ENCODE measurements at places on chromosomes 4 and X.

DNA sequence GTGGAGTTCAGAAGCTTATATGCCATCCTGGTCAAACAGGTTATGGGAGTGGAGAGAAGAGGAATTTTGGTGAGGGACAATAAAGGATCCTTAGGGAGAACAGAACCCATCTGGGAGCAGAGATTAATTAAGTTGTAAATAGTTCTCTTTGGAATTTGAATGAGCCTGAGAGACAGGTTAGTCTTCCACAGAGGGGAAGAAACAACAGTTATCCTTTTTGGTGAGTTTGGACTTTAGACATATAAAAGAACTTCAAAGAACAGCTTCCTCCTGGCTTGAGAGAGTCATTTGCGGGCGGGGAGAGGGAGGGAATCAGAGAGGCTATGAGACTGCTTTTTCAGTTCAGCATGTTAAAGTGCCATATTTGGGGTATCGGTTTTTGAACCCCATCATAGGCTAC lies 793.3 kb upstream of the MAGEB2 start:
- DNase-seq = no peak

GRCh38 chr4:187961171-187961570 lies 34.4 kb upstream of the ZFP42 start:
- no peak for DNase-seq

GRCh38 chr4:24382381-24382780 lies 202.0 kb downstream of the DHX15 start:
- DNase-seq = no peak

GRCh38 chr4:94537921-94538628 lies 86.3 kb downstream of the PDLIM5 start:
- DNase-seq = no peak

DNA sequence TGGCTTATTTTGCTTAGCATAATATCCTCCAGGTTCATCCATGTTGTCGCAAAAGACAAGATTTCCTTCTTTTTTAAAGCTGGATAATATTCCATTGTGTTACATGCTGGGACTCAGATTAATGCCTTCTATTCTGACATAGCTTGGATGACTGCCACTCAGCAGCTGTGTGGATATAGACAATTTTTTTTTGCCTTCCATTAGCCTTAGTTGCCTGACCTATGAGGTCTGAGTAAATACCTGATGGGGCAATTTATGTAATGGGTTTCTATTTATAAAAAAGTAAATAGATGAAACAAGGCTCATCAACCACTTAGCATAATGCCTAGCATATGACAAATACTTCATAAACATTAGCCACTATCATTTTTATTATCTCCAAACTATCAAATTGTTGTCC lies 515.4 kb downstream of the ZNF674 start:
- no peak for DNase-seq

GRCh38 chr4:102344520-102344953 lies 745 bp downstream of the SLC39A8 start:
- peak; percentile 28 for DNase-seq

DNA sequence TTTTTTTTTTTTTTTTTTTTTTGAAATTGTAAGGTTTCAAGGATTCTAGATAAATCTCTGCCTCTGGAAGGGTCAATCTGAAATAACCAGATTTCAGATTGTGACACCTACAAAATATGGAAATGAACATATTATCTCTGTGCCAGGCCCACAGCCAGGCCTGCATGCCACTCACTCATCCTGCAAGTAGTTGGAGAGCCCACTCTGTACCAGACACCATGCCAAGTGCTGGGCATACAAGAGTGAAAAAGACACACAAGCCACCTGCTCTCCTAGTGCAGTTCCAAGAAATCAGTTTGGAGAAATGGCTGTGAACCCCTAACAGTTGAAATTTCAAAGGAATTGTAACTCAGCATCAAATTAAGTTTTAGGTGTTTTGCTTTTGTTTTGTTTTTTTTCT lies 145.9 kb upstream of the NOCT start:
- no peak for DNase-seq

DNA sequence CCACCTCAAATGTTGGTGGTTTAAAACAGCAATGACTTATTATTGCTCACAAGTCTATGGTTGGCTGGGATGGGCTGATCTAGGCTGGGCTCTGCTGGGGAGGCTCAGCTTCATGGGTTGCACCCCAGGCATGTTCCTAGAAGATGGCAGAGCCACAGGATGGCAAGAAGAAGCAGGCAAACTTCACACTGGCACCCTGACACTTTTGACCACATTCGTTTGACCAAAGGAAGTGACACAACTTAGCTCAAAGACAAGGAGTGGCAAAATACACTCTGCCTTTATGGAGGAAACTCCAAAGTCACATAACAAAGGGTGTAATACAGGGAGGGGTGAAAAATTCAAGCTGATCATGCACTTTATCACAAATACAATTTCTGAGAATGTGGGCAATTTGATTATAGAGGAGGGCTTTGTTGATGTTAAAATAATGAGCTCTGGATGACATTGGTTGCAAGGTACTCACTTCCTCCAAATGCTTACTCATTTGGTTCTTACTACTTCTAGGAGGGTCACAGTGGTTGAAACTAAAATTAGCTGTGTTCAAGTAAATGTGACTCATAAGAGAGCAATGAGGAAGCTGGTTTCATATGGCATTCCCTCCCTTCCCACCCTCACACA lies 249.2 kb upstream of the RPS6KA3 start:
- peak; percentile 4 for DNase-seq

GRCh38 chr4:81378386-81378785 lies 93.3 kb downstream of the RASGEF1B start:
- no peak for DNase-seq

DNA sequence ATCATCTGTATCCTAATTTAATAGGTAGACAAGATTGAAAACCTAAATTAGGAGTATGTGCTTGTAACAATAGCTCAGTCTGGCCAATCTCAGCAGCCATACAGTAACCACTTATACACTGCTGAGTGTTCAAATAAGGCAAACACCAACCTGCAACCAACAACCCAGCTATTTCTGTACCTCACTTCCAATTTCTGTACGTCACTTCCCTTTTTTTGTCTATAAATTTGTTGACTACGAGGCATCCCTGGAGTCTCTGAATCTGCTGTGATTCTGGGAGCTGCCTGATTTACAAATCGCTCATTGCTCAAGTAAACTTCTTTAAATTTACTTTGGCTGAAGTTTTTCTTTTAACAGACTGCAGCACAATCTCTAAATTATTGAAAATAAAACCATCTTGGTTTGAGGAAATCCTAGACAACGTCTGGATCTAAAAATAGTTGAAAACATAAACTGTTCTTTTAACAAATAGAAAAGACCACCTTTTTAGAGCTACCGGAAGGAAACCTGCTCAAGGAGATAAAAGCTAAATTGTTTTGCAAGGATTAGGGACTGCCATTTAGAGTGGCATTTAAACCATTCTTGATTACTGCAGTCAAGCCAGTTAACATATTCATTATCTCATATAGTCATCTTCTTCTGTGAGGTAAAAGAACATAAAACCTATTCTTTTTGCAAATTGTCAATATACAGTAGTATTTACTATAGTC lies 778.1 kb downstream of the SH3BGRL start:
- DNase-seq = no peak

DNA sequence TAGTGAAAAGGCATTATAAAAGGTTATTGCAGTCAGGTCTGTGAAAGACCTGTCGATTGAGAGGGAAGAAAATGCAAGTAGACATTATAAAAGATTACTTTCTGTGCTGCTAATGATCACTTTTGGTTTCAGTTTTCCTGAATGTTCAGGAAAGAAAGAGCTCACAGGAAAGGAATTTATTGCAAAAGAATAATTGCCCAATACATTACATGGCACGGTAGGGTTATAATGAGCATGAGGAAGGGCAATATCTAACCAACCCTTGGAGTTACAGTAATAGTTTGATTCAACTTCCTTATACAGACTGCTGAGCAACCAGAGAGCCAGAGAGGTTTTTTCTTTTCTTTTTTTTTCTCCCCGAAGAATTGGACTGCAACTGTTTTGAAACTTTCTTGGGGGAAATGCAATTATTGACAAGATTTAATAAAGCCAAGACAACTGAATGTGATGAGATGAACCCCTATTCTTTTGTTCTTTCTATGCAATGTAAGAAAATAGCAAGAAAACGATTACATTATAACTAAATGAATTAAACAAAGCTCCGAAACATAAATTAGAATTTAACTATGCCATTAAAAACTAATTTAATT lies 247.0 kb downstream of the C4orf33 start:
- no peak for DNase-seq

DNA sequence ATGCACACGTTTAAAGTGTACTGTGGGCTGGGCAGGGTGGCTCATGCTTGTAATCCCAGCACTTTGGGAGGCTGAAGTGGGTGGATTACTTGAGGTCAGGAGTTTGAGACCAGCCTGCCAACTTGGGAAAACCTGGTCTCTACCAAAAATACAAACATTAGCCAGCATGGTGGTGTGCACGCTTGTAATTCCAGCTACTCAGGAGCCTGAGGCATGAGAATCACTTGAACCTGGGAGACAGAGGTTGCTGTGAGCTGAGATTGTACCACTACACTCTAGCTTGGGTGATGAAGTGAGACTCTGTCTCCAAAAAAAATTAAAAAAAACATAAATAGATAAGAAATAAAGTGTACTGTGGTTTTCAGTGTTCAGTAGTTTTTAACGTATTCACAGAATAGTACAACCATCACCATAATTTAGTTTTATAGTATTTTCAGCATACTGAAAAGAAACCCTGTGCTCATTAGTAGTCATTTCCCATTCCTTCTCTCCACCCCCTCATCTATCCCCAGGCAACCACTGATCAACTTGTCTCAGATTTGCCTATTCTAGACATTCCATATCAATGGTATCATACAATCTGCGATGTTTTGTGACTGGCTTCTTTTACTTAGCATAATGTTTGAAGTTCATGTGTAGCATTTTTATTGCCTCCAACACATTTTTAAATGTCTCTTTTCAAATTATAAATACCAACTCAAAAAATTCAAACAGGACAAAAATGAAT lies 19.1 kb downstream of the SLAIN2 start:
- no peak for DNase-seq
